ENCODE measurements at places on chromosomes 16 and 17.

DNA sequence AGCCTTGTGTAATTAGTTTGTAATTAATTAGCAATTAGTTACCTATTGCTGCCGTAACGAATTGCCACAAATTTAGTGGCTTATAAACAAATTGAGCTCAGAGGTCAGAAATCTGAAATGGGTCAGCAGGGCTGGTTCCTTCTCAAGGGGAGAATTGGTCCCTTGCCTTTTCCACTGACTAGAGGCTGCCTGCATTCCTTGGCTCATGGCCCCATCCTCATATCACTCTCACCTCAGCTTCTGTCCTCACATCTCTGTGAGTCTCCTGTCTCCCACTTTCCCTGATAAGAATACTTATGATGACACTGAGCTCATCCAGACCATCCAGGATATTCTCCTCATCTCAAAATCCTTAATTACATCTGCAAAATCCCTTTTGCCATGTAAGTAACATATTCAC, 31.0 kb upstream of the NGFR start:
- DNase-seq: no peak

GRCh38 chr17:55134486-55135157, 130.1 kb upstream of the HLF start:
- DNase-seq: no peak

- DNase-seq: no peak
These were observed 98.5 kb downstream of the SOX9 start for GRCh38 chr17:72219137-72219823.

DNA sequence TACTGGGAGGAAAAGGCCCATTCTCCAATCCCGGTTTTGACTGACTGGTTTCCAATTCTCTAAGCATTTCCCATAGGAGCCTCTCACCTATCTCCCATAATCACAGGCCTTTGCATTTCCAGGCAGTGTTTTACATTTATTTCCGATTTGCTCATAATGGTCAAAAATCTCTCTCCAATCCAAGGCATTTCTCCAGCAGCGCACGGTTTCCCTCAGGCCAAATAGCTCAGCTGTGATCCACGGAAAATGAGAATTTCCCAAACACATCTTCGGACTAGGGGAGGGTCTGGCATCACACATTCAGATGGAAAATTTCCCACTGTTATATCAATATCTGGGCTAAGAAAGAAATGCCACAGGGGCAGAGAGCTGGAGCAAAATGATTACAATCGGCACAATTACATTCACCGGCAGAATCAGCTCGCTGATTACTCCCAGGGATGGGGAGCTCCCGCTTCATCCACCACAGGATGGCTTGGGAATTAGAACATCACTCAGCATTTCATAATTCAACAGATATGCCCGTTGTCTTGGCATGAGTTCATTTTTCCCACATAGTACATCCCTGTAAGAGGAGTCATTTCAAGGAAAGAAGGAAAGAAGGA, 6.7 kb downstream of the PIPOX start:
- DNase-seq: no peak

DNA sequence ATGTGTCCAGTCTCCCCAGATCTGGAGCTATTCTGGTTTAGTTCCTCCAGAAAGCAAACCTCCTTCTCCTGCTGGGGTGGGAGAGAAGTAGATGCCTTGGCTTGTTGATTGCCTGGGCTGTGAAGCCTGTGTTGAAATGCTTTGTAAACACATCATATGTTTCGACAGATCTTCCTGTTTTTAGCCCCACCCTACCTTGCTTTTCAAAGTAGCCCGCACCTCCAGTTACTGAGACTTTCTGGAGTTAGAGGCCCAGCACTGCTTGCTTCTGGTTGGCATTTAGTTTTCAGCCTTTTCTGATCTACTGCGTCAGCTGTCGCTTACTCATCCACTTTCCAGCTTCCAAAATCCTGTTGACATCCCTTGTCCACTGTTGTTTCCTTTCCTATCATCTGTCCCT, 17.9 kb upstream of the NDEL1 start:
- DNase-seq: no peak

DNA sequence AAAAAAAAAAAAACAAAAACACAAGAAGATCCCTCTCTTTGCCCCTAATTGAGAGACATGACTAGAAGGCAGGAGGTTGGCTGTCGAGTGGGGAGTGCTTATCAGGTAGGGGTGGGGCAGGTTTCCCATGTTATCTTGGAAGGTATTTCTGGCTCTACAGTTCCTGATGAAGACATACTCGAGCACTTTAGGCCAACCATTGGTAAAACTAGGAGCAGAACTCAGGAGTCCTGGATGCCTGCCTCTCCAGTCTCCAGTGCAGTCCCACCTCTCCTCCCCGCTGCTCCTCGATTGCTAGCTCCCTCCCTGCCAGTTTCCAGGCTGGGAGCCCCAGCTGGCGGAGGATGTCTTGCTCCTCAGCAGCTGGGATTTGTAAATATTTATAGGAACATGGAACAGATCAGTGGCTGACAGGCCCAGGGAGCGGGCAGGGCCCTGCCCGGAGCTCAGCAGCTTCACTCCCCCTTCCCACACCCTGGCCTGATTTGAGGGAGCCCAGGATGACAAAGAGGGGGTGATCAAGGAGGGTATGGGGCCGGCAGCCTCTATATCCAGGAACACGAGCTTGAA, 11.4 kb upstream of the C1QL1 start:
- no peak for DNase-seq

DNA sequence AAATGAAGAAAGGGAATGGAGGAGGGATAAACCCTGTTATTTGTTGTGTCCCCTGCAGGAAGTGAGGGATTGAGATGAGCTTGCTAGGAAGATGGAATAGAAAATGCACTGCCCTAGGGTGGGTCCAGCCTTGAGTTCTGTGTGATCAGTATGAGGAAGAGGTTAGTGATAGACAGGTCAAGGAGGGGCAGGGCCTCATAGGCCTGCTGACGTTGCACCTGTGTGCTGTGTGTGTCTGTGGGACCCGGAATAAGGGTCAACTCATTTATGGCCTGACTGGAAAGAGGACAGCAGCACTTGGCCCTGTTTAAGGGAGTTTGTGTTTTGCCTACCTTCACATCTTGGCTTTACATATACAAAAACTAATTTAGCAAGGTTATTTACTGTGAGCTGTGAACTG, 26.3 kb downstream of the DEF8 start:
- DNase-seq: no peak

- DNase-seq: no peak
These were observed 266.4 kb downstream of the MRTFB start for GRCh38 chr16:14337303-14338191.

GRCh38 chr17:64236827-64237403, 26.1 kb downstream of the TEX2 start:
- no peak for DNase-seq

GRCh38 chr16:79069633-79070032, 530.9 kb downstream of the MAF start:
- no peak for DNase-seq

- no peak for DNase-seq
These were observed 5.3 kb downstream of the EIF4A3 start for GRCh38 chr17:80141463-80142165.

- peak; percentile 74 for DNase-seq
These were observed at the start of gene ARL4D for GRCh38 chr17:43398724-43399595. ARL4D (plus strand) TSS chr17:43398993; CDS start chr17:43399733, 740 bp downstream.

- no peak for DNase-seq
These were observed 155.2 kb upstream of the KCNJ16 start for GRCh38 chr17:69919789-69920188.

GRCh38 chr17:29683481-29683880, 60.8 kb upstream of the CORO6 start:
- no peak for DNase-seq

DNA sequence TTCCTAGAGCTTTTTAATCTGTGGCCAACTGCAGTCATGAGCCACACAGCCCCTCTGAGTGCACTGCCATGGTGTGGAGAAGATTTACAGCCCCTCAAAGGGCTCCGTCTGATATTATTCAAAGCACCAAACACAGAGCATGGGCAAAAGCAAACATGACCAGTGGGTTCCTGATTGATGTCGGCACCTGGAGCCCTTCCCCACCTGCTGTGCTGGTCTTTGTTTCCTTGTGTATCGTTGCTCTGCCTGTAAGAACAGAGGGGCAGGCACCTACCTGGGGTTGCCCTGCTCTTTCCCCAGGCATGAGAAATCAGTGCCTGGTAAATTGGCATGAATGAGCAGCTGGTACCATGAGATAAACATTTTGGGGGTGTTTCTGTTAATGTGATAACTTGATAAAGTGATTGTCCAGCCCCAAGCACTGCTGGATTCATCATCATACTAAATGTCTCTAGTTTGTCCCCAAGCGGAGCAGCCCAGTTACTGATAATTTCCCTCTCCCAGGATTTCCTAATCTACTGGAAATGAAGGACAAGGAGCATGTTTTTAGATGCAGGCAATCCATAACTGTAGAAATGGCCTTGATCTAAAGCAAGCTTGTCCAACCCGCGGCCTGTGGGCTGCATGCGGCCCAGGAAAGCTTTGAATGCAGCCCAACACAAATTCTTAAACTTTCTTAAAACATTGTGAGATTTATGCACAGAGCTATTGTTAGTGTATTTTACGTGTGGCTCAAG, 5.0 kb upstream of the SPIRE2 start:
- no peak for DNase-seq

GRCh38 chr16:70577256-70577698, 53.7 kb downstream of the SF3B3 start:
- no peak for DNase-seq

GRCh38 chr17:327296-327695, 25.3 kb downstream of the RPH3AL start:
- DNase-seq: no peak

- DNase-seq: no peak
These were observed 37.6 kb upstream of the RPL38 start for GRCh38 chr17:74165797-74166365.

DNA sequence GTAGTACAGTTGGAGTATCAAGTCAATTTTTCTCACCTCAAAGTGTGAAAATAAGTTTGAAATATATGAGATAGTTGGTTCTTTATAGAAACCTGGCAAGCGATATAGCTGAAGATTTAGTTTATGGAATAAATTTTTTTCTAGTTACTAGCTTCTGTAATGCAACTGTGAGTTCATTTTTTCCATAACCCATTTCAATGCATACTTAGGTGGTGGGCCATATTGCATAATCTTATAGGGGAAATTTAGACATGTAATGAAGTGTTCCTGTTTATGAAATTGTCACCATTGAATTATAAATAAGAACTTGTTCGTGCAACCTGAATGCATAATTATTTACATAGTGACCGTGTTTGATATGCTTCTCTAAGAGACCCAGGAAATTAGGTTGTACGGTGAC, 9.0 kb downstream of the MOSMO start:
- no peak for DNase-seq

- no peak for DNase-seq
These were observed 33.9 kb downstream of the COTL1 start for GRCh38 chr16:84583995-84584394.

- DNase-seq: no peak
These were observed 72.6 kb downstream of the SYCE1L start for GRCh38 chr16:77271532-77272426.

DNA sequence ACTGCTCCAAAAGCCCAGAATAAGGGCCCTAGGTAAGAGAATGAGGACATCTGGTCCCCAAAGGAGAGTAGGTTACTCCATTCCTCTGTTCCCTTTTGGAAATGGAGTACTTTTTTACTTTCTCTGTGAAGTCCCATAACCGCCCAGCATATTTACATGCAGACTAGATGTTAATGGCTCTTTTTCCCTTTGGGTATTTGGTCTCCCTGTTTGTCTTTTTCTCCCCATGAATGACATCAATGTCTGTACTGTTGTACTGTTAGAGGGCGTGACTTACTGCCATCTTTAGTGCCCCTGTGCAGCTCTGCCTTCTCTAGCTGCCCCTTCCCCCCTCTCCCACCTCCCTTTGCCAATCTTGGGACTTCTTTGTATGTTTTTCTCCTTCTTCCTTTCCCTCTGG, 19.0 kb downstream of the GPR179 start:
- no peak for DNase-seq

- no peak for DNase-seq
These were observed 49.7 kb downstream of the ZNRF1 start for GRCh38 chr16:75048530-75048929.

DNA sequence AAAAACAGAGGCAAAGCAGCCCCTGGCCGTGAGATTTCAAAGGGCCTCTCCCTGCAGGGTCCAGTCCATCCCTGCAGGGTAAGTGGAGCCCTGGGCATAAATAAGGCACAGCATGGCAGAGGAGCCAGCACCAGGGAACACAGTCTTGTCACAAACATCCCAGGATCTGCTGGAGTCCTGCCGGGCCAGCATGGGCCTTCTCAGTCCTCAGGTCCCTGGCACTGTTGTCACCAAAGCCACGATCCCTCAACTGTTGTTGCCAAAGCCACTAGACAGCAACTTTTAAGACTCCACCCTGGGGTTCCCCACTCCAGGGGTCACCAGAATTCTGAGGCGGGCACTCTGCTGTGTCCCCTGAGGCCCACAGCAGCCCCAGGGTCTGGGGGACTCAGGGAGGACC, 47.8 kb upstream of the BAHCC1 start:
- DNase-seq: no peak

DNA sequence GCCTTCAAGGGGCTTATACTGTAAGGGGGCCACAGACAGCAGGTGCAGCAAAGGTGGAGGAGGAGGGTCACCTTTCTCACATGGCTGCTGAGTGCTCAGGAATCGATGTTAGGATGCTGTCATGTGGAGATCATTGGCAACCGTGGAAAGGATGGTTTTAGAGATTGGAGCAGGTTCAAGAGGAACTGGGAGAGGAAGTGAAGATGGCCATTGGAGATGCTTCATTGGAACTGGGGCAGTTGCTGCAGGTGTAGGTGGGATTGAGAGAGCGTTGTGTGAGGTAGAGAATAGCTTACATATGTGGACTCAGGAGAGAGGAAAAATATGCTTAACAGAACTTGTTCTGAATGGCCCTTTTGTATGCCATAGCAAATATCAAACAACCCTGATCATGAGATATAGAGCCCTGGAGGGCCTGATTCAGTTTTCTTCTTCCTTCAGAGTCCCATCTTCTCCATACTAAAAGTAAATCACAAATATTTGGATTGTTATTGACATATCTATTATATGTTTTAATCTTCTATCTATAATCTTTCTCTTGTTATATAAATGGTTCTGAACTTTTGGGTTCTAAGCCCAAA, 40.8 kb downstream of the LDHD start:
- DNase-seq: no peak

DNA sequence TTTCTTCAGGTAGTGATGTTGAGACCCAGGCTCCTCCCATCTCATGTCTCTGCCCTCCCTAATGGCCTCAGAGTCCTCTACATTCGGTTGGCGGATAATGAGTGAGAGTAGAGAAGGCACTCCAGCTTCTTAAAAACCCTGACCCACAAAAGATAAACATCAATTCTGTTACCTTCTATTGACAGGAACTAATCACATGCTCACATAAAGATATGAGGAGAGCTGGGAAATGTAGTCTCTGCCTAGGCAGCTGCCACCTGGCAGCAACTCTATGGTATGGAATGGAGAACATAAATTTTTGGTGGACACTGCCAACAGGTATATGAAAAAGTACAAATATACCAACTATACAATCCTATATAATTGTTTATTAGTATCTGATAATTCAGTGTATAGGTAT, 110.7 kb upstream of the HLF start:
- DNase-seq: no peak

- no peak for DNase-seq
These were observed 51.0 kb upstream of the CA10 start for GRCh38 chr17:52209507-52209906.

Data from stimulated activated CD8-positive, alpha-beta memory T cell treated with anti-CD3 and anti-CD28 coated beads, Interleukin-4, amount 100 ng/mL, for 24 hours (primary cell).